CD14-positive monocyte (primary cell): ENCODE measurements at places on chromosomes 5 and 9. TPM values are rescaled to one million over a fixed set of nuclear protein-coding genes. Genes with fewer than 3 reads are reported as not detected.

DNA sequence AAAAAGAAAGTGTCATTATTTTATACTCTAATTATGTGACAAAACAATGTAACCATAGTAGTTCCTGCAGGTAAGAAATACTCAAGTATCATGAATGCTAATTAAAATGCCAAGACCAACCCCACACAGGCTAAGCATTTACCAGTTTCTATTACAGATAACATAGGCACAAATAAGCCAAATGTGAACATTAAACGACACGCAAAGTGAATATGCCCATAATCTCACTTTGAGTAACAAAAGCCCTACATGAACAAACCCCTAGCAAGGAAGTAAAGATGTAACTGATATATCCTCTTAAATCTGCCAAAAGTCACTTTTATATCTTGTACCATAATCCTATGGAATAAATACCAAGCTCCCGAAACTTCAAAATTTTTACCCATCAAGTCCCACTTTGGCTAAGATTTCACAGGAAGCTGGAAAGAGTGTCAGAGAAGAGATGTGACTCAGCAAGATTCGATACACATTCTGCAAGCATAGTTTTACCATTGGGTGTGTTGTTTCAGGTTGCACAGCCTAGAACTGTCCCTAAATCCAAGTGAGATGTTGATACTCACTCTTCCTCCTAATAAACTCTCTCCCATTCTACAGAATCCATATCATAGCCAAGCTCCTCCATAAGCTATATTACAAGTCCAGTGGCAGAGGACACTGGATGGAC, 28.8 kb downstream of the TRPM6 start:
- H3K4me3 ChIP-seq: no peak overlapping the region
- no peak for DNase-seq
- H3K27ac ChIP-seq: no peak overlapping the region
- no peaks in the 10 kb centered on the region for H3K27me3 ChIP-seq

DNA sequence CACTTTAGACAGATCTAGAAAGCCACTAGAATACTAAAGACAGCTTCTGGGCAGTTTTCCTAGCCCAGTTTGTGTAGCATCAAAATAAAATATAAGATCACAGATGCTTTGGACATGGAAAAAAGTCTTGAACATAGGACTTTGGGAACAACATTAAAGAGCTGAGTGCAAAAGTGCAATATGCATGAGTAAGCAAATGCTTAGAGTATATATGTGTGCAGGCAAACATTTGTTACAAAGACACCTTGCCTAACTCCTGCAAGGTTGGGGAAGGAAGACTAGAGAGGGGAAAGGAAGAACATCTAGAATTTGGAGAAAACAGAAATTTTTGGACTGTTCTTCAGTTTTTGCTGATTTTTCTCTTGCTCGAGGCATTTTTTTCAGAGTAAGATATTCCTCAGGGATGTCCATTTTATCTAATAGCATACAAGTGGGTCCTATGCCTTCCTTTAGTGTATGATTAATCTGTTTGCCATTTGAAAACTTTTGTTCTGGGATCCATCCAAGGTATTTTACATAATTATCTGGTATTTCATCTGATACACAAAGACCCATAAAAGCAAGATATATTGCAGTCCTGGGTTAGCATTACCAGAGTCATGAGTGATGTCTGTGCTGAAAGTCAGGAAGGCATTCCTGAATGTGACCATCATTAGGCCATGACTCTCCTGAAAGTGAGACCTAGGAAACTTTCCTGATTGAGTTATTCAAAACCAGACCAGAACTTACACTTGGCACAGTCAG, 142.0 kb upstream of the RGMB start:
- H3K27me3 ChIP-seq: no peaks in the 10 kb centered on the region
- no peak overlapping the region for H3K27ac ChIP-seq
- no peak for DNase-seq
- H3K4me3 ChIP-seq: no peak overlapping the region
- no peaks in the 10 kb centered on the region for H3K36me3 ChIP-seq
- no peaks in the 10 kb centered on the region for H3K4me1 ChIP-seq

Gene CARD9
- 108 and 115 TPM in 2 replicates for polyA plus RNA-seq

Gene EMB
- polyA plus RNA-seq: 191 TPM

DNA sequence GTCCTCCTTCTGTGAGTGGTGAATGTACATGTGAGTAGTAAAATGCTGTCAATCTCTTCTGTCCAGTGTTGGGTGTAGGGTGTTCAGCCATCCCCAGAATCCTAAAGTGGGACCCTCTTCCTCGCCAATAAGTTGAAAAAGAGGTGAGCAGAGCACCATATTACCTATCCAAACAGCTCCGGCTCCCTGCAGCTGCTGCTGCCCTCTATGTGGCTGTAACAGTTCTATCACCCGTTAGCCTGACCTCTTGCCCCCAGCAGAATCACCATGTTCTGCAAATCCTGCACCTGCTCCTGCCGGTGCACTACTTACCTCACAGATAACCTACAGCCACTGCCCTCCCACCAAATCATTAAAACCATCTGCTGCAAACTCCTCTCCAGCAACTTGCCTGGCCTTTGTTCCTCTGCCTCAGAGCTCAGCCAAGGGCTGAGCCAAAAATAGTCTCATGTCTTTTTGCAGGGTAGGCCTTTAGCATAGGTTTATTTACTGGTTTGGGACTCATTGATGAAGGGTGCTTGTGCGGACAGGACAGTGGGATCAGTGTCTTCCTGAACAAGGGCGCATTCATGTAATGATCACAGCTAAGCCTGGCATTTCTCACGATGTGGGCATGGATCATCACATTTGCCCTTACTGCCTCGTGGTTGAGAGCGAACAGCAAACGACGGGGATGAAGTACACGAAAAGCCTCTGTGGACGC, 49.6 kb upstream of the CCL21 start:
- DNase-seq: no peak
- H3K27me3 ChIP-seq: no peaks in the 10 kb centered on the region
- H3K36me3 ChIP-seq: no peaks in the 10 kb centered on the region
- H3K27ac ChIP-seq: no peak overlapping the region
- no peaks in the 10 kb centered on the region for H3K4me1 ChIP-seq

DNA sequence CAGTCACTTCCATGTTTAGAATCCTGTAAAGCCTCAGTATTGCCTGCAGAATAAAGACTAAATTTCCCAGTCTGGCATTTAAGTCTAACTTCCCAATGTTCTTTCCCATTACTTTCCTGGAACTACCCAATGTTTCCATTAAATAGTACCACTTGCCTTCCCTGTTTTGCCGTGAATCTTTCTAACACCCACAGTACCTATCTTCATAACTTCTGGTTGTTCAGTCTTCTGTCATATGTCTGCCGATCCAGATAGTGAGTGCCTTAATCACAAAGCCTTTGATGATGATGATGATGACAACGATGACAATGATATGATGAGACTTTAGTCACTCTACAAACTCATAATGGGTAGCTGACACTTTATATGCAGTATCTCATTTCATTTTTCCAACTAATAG, 6.6 kb upstream of the HEMGN start:
- H3K27me3 ChIP-seq: no peaks in the 10 kb centered on the region
- no peaks in the 10 kb centered on the region for H3K36me3 ChIP-seq
- H3K4me3 ChIP-seq: no peak overlapping the region
- H3K4me1 ChIP-seq: no peaks in the 10 kb centered on the region
- H3K27ac ChIP-seq: no peak overlapping the region
- no peak for DNase-seq

DNA sequence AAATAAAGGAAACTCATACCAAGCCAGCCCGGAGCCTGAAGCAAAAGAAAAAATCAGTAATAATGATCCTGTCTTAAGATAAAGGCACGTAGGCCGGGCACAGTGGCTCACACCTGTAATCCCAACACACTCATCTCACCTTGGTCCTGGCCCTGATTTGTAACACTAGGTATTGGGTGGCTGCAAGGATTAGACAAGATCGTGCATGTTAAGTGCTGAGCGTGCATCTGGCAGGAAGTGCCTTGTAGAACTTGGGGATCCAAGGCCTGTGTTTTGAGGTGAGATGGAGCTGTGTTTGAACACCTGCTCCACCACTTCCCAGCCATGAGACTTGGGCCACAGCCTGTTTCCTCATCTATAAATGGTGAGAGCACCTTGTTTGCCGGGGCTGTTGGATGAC, 41.5 kb downstream of the SPRY4 start:
- no peaks in the 10 kb centered on the region for H3K27me3 ChIP-seq
- H3K27ac ChIP-seq: no peak overlapping the region
- H3K4me3 ChIP-seq: no peak overlapping the region
- no peaks in the 10 kb centered on the region for H3K4me1 ChIP-seq
- H3K36me3 ChIP-seq: no peaks in the 10 kb centered on the region

- H3K27ac ChIP-seq: no peak overlapping the region
- H3K4me1 ChIP-seq: no peaks in the 10 kb centered on the region
- no peaks in the 10 kb centered on the region for H3K36me3 ChIP-seq
- H3K27me3 ChIP-seq: no peaks in the 10 kb centered on the region
Observed at GRCh38 chr9:90508940-90509339, 133.7 kb downstream of the DIRAS2 start.

Gene BDP1
- 2.0 TPM for polyA plus RNA-seq

DNA sequence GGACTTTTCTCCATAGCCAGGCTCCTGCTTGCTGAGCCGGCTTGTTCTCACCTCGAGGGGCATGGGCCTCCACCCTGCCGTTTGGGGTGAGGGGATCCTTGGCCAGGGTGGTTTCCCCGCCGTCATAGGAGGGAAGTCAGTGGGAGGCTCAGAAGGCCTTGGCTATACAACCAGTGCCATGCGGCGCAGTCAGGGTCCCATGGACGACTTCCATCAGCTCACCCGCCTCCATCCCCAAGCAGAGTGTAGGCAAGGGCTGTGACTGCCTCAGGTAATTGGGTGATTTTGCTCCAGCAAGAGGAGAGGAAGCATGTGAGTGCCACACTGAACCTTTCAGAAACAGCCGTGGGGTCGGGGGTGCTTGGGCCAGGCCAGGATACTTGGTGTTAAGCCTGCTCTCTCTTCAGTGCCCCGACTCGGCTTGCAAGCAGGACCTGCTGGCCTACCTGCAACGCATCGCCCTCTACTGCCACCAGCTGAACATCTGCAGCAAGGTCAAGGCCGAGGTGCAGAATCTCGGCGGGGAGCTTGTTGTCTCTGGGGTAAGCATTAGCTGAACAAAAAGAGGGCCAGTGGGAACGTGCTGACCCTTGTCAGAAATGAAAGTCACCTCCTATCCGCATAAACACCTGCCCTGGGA, 57.2 kb upstream of the LRRTM2 start:
- H3K36me3 ChIP-seq: peaks cover 94% of the 10 kb centered on the region
- no peaks in the 10 kb centered on the region for H3K4me1 ChIP-seq
- H3K4me3 ChIP-seq: no peak overlapping the region

Gene KCNN2
- not detected for polyA plus RNA-seq

GRCh38 chr9:112175796-112176315, 759 bp upstream of the SUSD1 start:
- H3K27ac ChIP-seq: peak overlapping the region; percentile 66
- no peak for DNase-seq
- no peaks in the 10 kb centered on the region for H3K36me3 ChIP-seq
- peaks cover 93% of the 10 kb centered on the region for H3K4me1 ChIP-seq
- H3K4me3 ChIP-seq: peak overlapping the region; percentile 47
- H3K27me3 ChIP-seq: no peaks in the 10 kb centered on the region

- no peaks in the 10 kb centered on the region for H3K4me1 ChIP-seq
- H3K36me3 ChIP-seq: no peaks in the 10 kb centered on the region
- no peak for DNase-seq
Observed at GRCh38 chr5:30113542-30113941, 1079.9 kb upstream of the CDH6 start.

Gene TAF11L10
- not detected for polyA plus RNA-seq

- no peaks in the 10 kb centered on the region for H3K4me1 ChIP-seq
- H3K27ac ChIP-seq: no peak overlapping the region
- H3K27me3 ChIP-seq: no peaks in the 10 kb centered on the region
- DNase-seq: no peak
- H3K36me3 ChIP-seq: no peaks in the 10 kb centered on the region
Observed at GRCh38 chr5:35151146-35151920, 79.0 kb downstream of the PRLR start.

- H3K4me1 ChIP-seq: no peaks in the 10 kb centered on the region
- no peak overlapping the region for H3K27ac ChIP-seq
- no peaks in the 10 kb centered on the region for H3K27me3 ChIP-seq
Observed at GRCh38 chr5:172901012-172901780, 58.0 kb upstream of the RPL26L1 start.

- no peak overlapping the region for H3K4me3 ChIP-seq
- H3K27ac ChIP-seq: no peak overlapping the region
- peaks cover 31% of the 10 kb centered on the region for H3K27me3 ChIP-seq
- no peak for DNase-seq
- H3K36me3 ChIP-seq: no peaks in the 10 kb centered on the region
- H3K4me1 ChIP-seq: no peaks in the 10 kb centered on the region
Observed at GRCh38 chr5:600886-601541, 11.1 kb upstream of the CEP72 start.

- H3K4me3 ChIP-seq: no peak overlapping the region
- no peaks in the 10 kb centered on the region for H3K4me1 ChIP-seq
- no peaks in the 10 kb centered on the region for H3K36me3 ChIP-seq
- peaks cover 89% of the 10 kb centered on the region for H3K27me3 ChIP-seq
- H3K27ac ChIP-seq: no peak overlapping the region
Observed at GRCh38 chr9:109466623-109467590, 31.2 kb downstream of the PTPN3 start.

DNA sequence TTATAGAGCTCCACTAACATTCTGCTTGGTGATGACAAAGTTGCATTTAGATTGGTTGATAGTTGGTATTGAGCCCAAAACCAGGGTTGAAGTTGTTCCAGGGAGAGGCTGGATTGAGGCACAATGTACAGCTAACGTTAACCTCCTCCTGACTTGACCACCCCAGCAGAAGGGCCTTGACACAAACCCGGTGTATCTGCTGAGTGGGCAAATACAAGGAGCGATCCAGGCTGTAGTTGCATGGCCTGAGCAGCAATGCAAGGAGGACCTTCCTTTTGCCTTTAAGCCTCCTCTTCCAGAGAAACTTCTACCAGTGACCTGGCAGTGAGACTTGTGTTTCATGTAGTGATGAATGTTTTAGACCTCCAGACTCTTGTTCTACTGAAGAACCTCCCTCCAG, 66.2 kb upstream of the GAS1 start:
- no peaks in the 10 kb centered on the region for H3K27me3 ChIP-seq
- no peaks in the 10 kb centered on the region for H3K36me3 ChIP-seq
- no peaks in the 10 kb centered on the region for H3K4me1 ChIP-seq
- no peak overlapping the region for H3K4me3 ChIP-seq

DNA sequence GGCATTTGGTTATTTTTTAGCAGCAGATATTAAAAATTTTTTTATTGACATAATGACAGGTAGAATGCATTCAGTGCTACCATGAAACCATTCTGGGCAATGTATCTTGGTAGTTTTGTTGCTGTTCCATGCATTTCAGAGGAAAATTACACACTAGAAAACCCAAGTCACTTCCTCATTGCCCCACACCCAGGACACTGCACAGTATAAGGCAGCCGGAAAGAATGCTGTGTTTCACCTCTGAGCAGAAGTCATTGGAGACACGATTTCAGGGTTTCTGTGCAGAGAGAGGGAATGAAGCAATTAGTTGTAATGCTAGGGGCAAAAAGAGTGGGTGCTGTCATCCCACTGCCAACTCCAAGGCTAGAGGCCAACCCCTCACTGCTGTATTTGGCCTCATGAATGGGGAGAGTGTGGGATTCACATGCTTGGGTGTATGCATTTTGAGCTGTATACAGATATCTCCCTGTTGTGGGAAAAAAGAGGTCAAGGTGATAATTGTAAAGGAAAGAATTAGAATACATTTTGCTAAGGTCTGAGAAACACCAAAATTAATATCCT, 290.5 kb downstream of the BNC2 start:
- no peaks in the 10 kb centered on the region for H3K27me3 ChIP-seq
- H3K4me3 ChIP-seq: no peak overlapping the region
- H3K36me3 ChIP-seq: no peaks in the 10 kb centered on the region
- no peak overlapping the region for H3K27ac ChIP-seq
- no peaks in the 10 kb centered on the region for H3K4me1 ChIP-seq
